Mesendoderm (in vitro differentiated cells): ENCODE measurements at places on chromosomes 2 and 18.
A peak's percentile ranks its signal among the peaks of the same experiment; 100 is the strongest.

DNA sequence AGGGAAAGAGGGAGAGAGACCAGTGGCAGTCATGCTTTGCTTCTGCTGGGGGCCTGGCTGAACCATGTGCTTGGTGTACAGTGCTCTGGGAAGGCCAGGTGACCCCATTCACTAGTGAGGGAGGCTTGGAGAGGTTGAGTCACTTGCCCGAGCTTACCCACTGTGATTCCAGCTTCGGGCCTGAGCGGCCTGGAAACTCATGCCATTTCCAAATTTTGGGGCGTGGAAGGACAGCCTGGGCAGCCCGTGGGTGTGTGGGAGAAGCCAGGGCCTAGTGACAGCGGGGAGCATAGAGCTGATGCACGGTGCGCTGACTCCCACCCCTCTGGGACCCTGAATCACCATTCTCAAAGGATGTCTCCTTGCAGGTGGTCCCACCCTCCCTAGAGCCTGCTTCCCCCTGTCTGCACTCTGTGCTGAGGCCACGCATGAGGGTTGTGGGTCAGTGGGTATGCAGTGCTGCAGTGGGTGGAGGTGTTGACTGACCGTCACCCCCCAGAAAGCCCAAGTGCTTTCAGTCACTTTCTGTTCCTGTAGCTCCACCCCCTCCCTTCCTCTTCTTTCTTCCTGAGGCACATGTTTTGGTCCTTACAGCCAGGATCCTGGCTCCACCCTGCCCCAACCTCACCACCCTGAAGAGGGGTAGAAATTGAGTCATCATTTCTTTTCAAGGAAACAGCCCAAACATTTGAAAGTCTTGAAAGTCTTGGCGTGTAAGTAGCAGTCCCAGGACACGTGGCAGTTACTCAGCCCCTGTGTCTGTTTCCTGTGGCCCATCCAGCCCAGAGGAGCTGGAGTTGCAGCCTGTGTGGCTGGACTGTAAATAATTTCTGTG lies 69.3 kb upstream of the MCFD2 start:
- peak; percentile 36 for DNase-seq

DNA sequence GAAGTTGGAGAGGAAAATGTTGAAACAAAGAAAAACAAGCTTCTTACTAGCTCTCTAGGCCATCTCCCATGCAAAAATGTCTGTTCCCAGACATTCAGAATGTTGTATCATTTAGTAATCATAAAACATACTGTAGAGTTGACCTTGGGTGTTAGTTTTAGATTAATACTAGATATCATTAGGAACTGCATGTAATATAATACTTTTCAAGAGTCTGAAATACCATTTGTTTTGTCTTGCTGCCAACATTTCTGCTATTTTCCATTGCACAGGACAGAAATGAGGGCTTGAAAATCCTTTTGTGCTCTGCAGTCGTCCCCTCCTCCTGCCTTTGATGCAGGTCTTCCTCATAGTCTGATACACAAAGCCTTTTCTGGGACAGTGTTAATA lies 89.5 kb upstream of the RBMS1 start:
- no peak for DNase-seq

GRCh38 chr2:241959751-241960269 lies 90.3 kb downstream of the RTP5 start:
- no peak for DNase-seq

GRCh38 chr2:3222636-3223035 lies 155.0 kb downstream of the EIPR1 start:
- peak; percentile 46 for DNase-seq

GRCh38 chr2:197514754-197515153 lies 1.1 kb upstream of the MOB4 start:
- peak; percentile 39 for DNase-seq

- DNase-seq = no peak
Observed at GRCh38 chr18:79682481-79682880, 2.9 kb downstream of the CTDP1 start.

- no peak for DNase-seq
Observed at GRCh38 chr2:137220438-137220993, 455.2 kb downstream of the THSD7B start.

GRCh38 chr2:154324601-154325000 lies 373.9 kb upstream of the KCNJ3 start:
- no peak for DNase-seq

GRCh38 chr2:236980961-236981360 lies 104.7 kb upstream of the COPS8 start:
- no peak for DNase-seq

GRCh38 chr18:11565716-11566115 lies 43.7 kb upstream of the SLC35G4 start:
- DNase-seq = no peak

DNA sequence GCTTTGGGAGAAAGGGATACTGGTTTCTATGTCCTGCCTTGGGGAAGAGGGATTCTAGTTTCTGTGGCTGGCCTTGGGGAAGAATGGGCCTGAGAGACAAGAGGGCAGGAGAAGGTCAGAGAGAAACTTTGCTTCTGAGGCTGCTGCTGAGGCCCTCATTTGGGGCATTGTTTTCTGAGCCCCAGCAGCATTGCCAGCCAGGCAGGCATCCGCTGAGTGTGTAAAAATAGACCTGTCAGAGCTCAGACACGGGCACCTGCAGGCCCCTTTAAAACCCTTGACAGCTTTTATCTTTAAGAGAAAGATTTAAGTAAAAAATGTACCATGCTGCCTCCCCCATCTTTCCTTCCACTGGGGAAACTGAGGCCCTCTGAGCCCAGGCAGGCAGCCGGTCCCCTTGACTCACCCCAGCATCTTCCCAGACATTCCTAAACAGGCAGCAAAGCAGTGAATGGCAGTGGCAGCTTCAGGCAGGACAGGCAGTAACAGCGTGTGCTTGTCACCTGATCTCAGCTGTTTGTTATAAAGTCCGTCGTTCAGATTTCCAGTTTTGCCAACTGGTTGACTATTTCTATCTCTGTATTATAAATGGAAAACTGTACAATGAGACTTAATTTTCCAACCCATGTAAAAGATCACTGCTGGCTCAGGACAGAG lies 27.6 kb downstream of the MLPH start:
- DNase-seq = no peak

DNA sequence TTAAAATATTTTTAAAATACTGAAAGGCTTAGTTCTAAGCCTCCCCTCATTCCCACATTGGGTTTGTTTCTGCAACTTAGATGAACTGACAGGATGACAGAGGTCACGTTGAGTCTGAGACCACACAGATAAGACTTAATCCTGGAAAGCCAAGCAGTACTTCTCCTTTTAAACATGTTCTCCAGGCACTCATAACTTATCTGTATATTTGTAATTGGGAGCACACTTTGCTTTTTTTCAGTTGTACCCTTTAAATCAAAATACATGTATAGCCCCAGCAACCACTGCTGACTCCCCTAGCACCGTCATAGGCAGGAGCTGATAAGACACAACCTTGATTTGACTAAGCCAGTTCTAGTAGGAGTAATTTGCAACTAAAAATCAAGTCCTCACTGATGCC lies 394.8 kb downstream of the PID1 start:
- DNase-seq = no peak

DNA sequence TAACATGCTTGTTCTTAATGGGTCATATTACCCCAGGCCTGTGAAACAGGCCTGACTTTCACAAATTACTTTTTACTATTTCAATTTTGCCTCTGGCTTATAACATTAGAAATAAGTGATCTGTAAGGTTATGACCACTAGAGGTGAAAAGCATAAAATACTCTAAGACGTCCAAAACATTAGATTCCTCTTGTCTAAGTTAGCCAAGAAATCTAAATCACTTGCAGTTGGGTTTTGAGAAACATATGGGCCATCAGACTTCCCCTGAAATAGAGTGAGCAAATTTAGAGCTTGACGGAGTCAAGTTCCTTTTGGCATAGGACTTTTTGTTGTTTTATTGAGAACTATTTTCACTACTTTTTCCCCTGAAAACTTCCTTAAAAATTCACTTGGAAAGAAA lies 32.7 kb upstream of the RIT2 start:
- no peak for DNase-seq

GRCh38 chr18:62637403-62637802 lies 77.9 kb upstream of the PHLPP1 start:
- DNase-seq = no peak

DNA sequence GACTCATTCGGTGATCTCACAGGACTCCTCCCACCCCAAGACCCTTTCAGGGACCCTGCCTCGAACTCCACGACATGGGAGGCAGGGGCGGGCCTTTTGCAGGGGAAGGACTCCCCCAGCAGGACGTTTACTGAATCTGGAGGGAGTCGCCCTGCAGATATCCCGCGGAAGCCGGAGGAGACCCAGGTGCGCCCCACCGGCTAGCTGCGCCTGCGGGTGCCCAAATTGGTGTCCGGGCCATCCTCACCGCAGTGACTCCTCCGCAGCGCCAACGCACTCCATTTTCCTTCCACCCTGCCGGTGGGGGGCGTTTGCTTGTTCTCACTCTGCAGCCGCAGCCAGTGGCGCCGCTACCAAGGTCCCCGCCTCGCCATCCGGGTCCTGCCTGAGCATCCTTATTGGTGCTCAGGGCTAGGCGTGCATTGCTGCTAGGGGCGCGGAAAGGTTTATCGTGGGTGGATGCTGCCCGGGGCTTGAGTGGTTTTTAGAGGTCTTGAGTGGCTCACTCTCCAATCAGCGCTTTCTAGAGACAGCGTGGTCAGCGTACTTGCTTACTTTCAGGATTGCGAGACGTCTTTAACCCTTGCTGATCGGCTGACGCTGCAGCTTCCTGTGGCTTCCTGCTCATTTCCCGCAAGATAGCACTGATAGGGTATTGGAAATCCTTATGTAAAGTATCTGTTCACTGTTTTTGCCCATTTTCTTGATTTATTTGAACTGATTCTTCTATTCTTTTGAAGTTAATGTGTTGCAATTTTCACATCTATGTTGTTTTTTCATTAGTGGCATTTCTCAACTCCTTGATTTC lies 81.4 kb downstream of the BIN1 start:
- peak; percentile 92 for DNase-seq

- DNase-seq = peak; percentile 80
Observed at GRCh38 chr2:158457092-158457825, 507 bp downstream of the PKP4 start.

GRCh38 chr2:18630101-18630500 lies 40.7 kb upstream of the NT5C1B start:
- DNase-seq = no peak

DNA sequence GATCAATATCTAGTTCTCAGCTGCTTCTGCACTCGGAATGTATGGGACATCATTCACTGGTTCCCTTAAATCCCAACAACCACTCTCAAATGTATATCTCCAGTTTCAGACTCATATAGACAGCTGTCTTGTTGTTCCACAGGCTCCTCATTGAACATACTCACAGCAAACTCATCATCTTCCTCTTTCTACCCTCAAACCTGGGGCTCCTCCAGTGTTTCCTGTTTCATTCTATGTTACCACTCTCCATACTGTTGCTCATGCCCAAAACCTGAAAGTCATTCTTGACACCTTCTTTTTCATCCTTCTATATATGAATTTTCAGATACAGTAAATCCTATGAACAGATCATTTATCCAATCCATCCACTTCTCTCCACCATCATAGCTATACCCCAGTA lies 18.7 kb upstream of the REL start:
- no peak for DNase-seq

- no peak for DNase-seq
Observed at GRCh38 chr18:28071199-28071598, 105.7 kb downstream of the CDH2 start.

DNA sequence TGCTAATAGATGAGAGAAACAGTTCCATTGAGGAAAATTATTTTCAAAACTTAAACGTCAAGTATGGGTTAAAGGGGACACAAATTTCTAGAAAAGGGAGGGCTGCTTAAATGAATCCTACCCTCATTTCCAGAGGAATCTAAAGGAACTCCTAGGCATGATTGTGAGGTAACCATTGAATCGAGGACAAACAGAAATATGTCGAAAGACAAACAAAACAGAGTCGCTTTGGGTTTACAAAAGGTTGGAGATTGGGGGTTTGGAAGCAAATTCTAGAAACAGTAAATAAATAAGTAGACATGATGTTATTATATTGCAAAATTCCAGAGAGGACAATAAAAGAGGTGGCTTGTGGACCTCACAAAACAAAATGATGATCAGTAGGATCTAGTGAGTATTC lies 173.1 kb downstream of the FTCDNL1 start:
- DNase-seq = no peak

GRCh38 chr2:240935103-240935876 lies 29.2 kb downstream of the CROCC2 start:
- DNase-seq = no peak

- no peak for DNase-seq
Observed at GRCh38 chr2:3482363-3482821, 36.9 kb downstream of the ADI1 start.

DNA sequence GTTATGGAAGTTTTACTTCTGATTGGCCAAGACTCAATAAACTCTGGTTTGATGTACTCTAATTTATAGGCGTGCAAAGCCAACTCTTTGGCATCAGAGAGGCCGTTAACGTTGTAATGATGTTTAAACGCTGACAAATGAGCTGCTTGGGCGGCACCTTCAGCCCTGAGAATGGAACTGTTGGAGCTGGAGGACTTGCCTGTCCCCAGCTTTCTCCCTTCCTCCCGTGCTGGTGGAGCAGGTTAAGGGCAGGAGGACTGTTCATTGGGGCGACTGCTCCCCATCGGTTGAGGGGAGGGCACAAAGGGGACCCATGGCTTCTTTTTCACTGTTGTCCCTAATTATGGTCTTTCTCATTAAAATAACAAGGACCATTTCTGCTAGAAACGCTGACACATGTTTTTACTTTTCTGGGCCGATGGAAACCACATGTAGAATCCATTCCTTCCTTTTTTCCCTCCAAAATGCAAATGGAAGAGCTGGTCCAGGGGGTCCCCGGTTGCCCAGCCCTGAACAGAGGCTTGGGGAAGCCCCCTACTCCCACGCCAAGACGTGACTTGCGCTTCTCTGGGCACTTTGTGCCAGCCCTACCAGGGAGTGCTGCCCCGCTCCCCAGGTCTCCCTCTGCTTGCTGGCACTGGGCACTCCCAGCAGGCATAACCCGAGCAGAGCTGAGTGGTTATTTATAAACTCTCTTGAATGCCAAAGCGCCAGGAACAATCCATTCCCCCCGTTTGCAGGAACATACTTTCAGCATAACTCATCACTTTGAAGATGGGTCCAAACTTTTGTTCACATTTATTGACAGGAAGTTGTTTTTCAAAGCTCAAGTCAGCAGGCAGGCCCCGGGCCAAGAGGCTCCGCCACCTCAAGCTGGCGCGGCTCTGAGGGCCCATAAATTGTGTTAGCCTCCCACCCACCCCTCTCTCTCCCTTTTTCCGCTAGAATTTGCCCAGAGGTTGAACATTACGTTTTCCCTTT lies 170.1 kb downstream of the ASB1 start:
- no peak for DNase-seq

GRCh38 chr2:237411092-237411601 lies 2.8 kb downstream of the COL6A3 start:
- DNase-seq = no peak

DNA sequence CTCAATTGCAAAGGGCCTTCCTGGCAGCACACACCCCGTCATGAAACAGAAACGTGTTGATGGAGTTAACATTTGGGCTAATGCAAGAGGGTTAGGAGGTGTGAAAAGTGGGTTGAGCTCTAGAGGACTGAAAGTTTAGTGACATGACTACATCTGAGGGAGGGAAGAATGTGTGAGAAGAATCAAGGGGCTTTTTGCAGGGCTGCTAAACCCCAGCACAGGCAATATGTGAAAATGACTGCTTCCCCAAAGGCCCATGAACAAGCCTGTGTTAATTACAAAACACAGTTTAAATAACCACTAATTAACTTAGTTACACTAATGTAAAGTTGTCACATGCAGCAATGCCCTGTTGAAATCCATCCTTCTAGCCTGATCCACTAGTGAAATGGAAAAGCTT lies 63.4 kb upstream of the PEX13 start:
- peak; percentile 37 for DNase-seq

GRCh38 chr2:152646775-152647174 lies 70.5 kb downstream of the PRPF40A start:
- DNase-seq = peak; percentile 68

GRCh38 chr2:120618830-120619229 lies 116.8 kb upstream of the GLI2 start:
- no peak for DNase-seq
